Motor neuron (in vitro differentiated cells): ENCODE measurements at places on chromosomes 11 and 22. TPM values are rescaled to one million over a fixed set of nuclear protein-coding genes. Genes with fewer than 3 reads are reported as not detected.

Gene CALCA
- total RNA-seq, result 5.4 and 9.1 TPM in 2 replicates

Gene NXF1
- 45.1 and 49.6 TPM in 2 replicates for total RNA-seq

DNA sequence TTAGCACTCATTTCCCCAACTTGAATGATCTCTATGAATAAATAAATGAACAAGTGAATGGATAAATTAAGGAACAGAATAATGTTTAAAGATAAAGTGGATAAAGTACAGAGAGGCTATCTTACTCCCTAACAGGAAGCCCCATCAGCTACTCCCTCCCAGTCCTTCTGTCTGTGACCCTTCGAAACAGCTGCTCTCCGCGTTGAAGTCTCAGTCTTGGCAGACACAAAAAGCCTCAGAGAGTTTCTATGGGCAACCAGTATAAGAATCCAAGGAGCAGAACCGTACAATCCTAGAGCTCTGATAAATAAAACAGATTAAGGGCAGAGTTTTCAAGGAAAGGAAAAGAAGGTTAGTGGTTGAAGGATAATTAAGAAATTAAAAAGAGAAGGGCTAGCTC is 35.0 kb downstream of the GUCY1A2 start:
- ATAC-seq, result no peak

DNA sequence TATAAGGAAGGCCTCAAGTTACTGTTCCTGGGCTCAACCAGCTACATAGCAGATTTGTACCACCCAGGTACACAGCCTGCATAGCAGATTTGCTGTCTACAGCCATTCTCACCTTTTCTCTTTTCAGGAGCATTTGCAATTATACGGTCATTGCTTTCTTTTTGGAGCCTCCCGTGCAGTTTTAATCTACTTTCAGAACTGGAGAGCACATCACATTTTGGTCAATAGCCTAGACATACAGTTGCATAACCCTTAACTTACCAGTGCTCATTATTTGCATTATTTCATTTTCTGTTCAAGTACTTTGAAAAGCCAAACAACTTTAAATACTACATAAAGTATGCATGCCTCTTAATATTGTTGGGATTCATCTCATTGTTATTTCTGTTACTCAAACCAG is 150.5 kb upstream of the SORL1-AS1 start:
- ATAC-seq, result no peak

DNA sequence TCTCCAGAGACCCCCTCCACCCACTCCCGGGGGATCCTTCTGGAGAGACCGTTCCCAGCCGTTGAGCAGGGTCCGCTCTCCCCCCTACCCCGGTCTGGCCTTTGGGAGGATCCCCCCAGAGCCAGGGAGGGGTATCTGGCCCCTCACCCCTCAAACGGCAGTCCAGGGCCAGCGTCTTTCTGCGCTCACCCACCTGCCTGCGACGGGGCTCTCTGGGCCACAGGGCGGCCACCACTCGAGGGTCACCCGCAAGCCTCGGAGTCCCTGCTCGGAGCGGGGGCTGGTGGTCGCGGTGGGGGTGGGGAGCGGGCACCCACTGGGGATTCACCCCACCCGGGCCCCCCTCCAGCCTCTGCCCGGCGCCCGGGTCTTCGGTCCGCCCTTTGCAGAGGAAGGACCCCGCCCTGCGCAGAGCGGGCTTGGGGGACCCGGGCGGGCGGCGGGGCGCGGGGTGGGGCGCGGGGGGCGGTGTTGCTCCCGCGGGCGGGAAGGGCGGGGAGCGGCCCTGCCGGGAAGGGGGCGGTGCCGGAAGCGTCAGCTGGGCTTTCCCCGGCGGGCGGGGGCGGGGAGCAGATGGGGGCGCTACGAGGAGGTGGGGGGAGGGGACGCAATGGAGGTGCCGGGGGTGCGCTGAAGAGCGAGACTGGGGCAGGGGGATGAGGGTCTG is 16.6 kb downstream of the CRELD2 start:
- ATAC-seq, result peak; percentile 24

- ATAC-seq, result no peak
Observed at GRCh38 chr11:93288767-93289166, 41.8 kb upstream of the DEUP1 start.

GRCh38 chr22:26995235-26995634 is 337.8 kb downstream of the MIAT start:
- no peak for ATAC-seq

- ATAC-seq, result no peak
Observed at GRCh38 chr11:81960443-81960842, 773.2 kb downstream of the FAM181B start.

DNA sequence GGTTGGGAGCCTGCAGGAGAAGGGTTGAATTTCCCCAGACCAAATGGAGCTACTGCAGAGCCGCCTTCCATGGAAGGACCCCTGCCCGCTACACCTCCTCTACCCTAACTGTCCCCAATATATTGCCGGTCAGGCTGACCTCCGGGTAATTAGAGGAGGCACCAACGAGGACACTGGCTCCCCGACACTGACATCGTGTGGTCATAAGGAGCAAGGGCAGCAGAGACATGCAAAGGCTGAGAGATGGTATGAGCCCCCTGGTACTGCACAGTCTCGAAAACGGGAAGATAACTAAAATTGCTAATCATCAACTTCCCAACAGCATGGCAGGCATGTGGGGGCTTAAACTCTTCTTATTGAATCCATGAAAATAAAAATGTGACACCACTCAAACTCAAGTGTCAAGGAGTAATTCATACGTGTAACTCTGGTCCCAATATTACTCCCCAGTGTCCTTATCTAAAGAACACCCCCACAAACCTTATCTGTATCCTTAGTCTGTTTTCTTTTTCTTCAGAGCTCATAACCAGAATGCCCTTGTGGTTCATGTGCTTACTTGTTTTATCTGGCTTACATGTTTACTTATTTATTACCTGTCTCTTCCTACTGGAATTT is 4.4 kb downstream of the CAVIN3 start:
- ATAC-seq, result peak; percentile 85

DNA sequence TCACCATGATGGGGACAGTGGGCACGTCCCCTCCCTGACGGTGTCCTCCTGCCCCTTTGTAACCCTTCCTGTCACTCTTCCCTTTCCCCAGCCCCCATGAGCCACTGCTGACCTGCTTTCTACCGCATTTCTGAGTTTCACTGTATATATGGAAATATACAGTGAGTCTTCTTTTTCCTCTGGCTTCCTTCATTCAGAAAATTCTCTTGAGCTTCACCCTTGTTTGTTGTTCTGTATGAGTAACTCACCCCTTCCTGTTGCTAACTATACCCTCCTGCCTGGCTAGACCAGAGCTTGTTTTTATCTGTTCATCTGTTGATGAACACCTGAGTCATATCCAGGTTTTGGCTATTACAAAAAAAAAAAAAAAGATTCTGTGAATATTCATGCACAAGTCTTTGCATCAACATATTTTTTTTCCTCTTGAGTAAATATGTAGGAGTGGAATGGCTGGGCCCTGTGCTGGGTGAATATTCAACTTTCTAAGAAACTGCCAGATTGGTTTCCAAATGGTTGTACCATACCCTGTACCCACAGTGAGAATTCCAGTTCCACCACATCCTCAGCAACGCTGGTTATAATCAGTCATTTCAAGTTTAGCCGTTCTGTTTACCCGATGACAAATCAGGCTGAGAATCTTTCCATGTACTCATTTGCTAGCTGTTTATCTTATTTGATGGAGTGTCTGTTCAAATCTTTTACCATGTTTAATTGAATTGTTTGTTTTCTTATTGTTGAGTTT is 62.0 kb downstream of the IGF2 start:
- ATAC-seq, result no peak
